Stimulated activated CD4-positive, alpha-beta T cell treated with anti-CD3 and anti-CD28 coated beads, Interleukin-4, amount 100 ng/mL, for 4 hours (primary cell): ENCODE measurements at places on chromosomes 11 and 22.

- DNase-seq: no peak
Observed at GRCh38 chr22:25403811-25404471, 160.5 kb upstream of the GRK3 start.

DNA sequence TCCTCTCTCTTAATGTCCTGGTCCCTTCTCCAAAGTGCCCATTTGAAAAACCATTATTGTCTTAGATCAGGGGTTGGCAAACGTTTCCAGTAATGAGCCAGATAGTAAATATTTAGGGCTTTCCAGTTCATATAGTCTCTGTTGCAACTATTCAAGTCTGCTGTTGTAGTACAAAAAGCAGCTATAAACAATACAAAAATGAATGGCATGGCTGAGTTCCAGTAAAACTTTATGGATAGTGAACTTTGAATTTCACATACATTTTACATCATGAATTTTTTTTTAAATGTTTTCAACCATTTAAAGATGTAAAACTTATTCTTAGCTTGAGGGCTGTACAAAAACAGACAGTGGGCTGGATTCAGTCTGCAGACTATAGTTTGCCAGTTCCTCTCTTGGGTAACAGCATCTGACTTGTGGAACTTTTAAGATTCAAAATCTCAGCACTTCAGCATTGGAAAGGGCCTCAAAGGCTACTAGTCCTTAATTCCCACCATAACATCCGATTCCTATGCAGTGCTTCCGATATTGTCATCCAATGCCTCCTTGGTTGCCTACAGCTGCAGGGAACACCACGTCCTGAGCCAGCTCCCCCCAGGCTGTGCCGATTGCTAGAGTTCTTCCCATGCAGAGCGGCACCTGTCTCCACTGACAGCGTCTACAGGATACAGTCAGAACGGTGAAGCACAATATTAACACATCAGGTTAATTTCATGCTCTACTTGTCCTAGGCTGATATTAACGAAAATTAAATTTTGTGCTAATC, 65.6 kb upstream of the E2F8 start:
- DNase-seq: no peak

DNA sequence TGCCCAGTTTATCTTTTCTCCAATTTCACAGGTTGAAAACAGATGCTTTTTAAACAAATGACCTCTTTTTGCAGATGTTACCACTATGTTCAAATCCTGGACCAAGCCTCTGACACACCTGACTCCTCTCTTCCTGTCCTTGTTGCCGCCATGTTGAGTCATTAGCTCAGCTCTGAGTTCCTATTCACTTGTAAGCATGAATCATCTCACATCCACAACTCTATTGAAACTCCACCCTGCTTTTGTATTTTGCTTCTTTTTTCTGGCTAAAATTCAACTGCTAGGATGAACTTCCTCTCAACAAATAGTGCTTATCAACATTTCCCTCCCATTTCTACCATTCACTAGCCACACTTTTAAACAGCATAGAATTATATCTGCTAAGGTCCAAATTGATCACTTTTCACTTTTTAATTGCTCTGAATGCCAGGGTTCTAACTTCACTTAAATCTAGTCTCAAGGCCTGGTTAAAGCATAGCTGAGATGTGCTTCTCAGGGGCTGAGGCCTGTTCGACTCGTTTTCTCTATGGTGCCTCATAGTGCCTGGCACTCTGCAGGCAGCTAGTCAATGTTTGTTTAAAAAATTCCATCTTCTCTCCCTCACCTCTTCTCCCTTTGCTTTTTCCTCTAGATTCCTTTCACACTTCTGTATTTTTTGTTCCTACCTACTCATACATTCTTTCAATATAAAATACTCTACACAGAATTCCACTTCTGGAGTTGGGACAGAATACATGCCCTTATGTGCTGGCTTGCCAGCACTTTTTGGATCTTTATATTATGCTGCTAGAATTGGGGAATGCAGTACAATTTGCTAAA, 3.9 kb downstream of the JOSD1 start:
- no peak for DNase-seq

DNA sequence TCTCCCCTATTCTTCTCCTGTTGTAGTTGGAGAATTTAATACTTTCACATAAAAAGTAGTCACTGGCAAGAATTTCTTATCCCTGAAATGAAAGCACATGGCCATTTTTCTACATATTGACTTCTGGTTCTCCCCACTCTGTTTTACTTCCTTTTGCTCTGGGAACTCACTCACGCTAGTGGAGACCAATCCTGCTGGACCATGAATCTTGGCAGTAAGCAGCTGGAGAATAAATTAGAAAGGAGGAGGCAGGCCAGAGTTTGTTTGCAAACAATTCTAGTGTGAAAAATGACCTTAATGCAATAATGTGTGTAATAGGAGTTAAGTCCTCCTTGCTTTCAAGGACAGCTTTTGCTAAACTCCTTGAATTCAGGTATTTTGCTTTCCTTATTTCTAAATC, 412.3 kb upstream of the CHORDC1 start:
- no peak for DNase-seq

- no peak for DNase-seq
Observed at GRCh38 chr11:115286614-115287013, 217.6 kb downstream of the CADM1 start.

DNA sequence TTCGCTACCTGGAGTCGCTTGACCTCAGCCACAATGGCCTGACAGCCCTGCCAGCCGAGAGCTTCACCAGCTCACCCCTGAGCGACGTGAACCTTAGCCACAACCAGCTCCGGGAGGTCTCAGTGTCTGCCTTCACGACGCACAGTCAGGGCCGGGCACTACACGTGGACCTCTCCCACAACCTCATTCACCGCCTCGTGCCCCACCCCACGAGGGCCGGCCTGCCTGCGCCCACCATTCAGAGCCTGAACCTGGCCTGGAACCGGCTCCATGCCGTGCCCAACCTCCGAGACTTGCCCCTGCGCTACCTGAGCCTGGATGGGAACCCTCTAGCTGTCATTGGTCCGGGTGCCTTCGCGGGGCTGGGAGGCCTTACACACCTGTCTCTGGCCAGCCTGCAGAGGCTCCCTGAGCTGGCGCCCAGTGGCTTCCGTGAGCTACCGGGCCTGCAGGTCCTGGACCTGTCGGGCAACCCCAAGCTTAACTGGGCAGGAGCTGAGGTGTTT, 12.8 kb downstream of the TSKU start:
- no peak for DNase-seq

GRCh38 chr11:48107188-48107704, 109.4 kb upstream of the OR4B1 start:
- peak; percentile 16 for DNase-seq

DNA sequence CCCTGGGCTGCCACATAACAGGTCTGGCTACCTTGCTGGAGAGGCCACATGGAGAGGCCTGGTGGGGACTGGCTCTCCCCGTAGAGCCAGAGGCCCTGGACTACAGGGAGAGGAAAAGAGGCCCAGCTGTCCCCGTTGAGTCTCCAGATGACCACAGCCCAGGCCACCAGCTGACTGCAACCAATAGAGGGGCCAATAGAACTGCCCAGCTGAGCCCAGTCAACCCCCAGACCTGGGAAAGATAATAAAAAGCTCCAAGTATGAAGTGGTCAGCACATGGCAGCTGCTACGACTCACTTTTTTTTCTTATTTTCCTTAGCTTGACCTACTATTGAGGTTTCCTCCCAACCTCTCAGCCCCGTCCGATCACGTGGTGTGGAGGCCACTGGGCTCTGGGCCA, 18.4 kb downstream of the PDGFB start:
- DNase-seq: no peak

DNA sequence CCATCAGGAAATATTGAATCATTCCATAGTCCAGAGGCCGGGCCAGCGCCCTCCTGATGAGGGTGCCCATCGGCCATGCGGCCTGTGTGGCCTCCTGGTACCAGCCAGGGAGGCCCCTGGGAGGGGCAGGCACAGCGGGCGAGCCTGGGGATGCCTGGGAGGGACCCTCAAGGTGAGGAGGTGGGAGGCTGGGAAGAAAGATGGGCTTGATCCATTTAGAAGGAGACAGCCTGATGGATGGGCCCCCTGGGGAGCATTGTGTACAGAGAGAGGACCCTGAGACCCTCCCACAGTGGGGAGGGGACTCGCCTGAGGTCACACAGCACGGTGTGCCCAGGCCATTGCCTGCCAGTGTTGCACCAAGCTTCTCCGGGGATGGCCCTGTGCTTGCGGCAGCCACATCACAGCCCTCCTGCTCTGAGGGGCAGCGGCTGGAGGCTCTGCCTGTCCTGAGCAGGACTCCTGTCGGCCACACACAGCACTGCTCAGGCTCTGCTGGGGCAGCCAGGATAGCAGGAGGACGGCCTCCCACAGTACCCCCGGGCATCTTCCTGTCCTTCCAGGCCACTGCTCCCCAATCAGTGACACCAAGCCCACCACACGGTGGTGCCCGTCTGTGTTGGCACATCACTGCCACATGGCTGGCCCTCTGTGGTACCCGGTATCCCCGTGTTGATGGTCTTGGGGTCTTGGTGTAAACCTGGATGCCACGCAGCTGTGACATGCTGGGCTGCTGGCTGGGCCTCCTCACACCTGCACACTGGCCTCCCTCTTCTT, 290.0 kb downstream of the TBC1D22A start:
- no peak for DNase-seq

GRCh38 chr11:62457478-62457877, 38.6 kb downstream of the SCGB1A1 start:
- no peak for DNase-seq

- no peak for DNase-seq
Observed at GRCh38 chr11:66850588-66851238, 6.2 kb upstream of the LRFN4 start.

DNA sequence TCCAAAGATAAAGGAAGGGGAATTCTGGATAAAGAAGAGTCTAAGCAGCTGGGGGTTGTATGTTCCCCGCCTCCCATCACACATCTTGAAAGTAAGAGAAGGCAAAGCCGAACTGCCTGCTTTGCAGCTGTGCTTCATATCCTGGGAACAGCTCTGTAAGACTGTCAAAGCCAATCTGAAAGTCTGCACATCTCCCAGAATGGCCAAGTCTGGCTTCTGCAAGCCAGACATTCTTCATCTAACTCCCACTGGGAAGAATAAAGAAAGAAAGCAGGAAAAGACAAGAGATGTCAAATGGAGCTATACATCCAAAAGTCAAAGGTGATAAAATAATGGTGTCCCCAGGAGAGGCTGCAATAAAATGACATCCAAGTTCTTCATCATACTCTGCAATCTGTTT, 15.4 kb downstream of the MORC2 start:
- no peak for DNase-seq

DNA sequence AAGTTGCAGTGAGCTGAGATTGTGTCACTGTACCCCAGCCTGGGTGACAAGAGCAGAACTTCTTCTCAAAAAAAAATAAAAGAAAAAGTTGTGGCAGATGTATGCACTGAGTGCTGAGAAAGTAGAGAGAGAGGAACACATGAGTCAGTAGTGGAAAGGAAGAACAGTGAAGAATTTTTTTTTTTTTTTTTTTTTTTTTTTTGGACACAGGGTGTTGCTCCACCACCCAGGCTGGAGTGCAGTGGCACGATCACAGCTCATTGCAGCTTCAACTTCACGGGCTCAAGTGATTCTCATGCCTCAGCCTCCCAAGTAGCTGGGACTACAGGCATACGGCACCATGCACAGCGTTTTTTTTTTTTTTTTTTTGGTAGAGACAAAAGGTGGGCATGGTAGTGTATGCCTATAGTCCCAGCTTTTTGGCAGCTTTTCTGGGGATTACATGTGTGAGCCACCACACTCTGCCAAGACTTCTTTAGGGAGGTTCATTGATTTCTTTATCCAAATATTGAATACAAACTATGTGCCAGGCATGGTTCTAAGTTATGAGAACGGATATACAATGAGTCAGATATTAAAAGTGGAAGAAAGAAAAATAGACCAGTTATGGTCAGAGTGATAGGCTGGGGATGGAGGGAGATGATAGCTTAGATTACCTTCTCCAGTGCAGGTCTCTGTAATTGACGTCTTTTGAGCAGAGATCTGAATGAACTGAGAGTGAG, 62.0 kb downstream of the YAP1 start:
- DNase-seq: no peak

- no peak for DNase-seq
Observed at GRCh38 chr22:50282361-50283155, 12.4 kb upstream of the MAPK11 start.

DNA sequence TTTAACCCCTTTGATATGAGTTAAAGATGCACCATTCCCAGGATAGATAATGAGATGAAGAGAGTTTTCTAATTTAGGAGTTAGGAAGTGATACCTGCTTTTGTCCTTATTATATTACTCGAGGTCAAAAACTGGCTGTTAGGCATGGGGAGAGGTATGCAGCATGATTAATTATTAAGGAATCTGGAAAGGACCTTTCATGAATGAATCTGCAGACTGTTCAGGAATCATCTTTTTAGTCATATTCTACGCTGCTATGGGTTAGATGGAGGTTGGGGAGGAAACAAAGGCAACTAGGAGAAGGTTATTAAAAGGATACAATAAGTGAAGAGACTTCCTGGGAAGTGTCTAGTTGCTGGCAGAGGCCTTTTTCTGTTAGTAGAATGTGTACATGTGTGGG, 492.4 kb upstream of the CCDC90B start:
- no peak for DNase-seq

DNA sequence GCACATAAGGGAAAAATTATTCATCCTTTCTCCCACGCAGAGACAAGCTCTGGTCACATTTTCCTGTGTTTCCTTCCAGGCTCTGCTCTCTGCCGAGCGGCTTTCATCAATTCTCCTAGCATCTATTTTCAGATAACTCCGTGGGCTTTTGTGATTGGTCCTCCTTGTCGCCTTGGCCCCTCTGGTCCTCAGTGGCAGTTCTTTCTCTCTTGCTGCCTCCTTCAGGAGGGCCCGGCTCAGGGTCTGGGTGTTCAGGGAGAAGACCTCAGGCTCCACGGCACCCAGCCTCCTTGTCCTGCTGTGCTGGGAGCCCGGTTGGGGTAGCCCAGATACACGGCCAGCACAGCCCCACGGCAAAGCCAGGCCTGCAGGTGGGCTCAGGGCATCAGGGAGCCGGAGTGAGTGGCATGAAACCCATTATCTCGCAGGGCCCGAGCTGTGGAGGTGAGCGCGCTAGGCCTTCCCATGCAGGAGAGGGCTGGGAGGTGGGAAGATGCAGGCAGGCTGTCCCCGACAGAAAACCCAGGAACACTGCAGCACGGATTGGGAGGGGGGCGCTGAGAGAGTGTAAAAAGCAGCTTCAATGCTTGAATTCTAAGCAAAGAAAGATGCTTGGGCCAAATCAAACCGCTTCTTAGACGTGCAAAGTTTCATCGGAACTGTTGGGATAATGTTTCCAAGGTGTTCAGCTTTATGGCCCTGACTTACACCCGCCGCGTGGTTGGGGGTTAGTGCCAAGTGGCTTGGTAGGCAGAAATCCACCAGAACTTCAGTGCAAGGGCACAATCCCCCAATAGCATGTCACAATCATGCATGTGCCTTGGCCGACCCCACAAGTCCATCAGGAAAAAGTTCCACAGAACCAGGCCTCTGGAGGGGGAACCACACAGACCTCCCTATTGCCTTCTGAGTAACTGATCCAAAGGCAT, 81.9 kb upstream of the WNT7B start:
- DNase-seq: no peak

GRCh38 chr11:103881584-103881983, 154.9 kb upstream of the DDI1 start:
- DNase-seq: no peak
